Neural progenitor cell (in vitro differentiated cells): ENCODE measurements at places on chromosomes 5 and 9. TPM values are rescaled to one million over a fixed set of nuclear protein-coding genes. Genes with fewer than 3 reads are reported as not detected.

- no peaks in the 10 kb centered on the region for H3K36me3 ChIP-seq
- H3K27me3 ChIP-seq = no peaks in the 10 kb centered on the region
- H3K27ac ChIP-seq = no peak overlapping the region
- H3K4me1 ChIP-seq = no peaks in the 10 kb centered on the region
Measured at GRCh38 chr5:100623719-100624118, 88.5 kb downstream of the FAM174A start.

GRCh38 chr9:120182011-120182410, 398.0 kb downstream of the CDK5RAP2 start:
- H3K27me3 ChIP-seq = no peaks in the 10 kb centered on the region
- H3K36me3 ChIP-seq = no peaks in the 10 kb centered on the region
- peaks cover 7% of the 10 kb centered on the region for H3K4me1 ChIP-seq
- H3K4me3 ChIP-seq = no peak overlapping the region

- no peak overlapping the region for H3K4me3 ChIP-seq
- H3K27ac ChIP-seq = no peak overlapping the region
- no peaks in the 10 kb centered on the region for H3K27me3 ChIP-seq
Measured at GRCh38 chr9:71796100-71796767, 27.9 kb upstream of the CEMIP2 start.

DNA sequence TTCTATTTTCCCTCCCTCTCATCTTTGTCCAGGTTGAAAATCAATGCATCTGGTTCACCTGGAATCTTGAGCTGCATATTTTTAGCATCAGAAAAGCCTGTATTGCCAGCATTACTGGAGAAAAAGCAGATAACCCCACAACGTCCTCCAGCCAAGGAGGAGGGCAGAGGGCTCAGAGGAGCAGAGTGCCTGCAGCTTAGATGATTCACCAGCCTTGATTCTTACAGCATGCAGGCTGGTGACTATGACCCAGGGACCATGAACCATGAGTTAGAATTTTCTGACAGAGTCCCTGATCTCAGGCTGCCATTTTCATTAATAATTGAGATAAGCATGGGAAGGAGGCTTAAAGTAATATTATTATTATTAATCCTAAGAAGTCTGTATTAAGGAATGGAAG, 278.2 kb downstream of the BRINP1 start:
- no peak overlapping the region for H3K4me3 ChIP-seq
- peaks cover 9% of the 10 kb centered on the region for H3K4me1 ChIP-seq
- no peaks in the 10 kb centered on the region for H3K27me3 ChIP-seq
- no peaks in the 10 kb centered on the region for H3K36me3 ChIP-seq
- DNase-seq = no peak

Gene NSA2
- total RNA-seq = 111 and 173 TPM in 2 replicates

Gene EIF4E1B
- total RNA-seq = 0.06 and 0.68 TPM in 2 replicates

- H3K27ac ChIP-seq = no peak overlapping the region
- no peak overlapping the region for H3K4me3 ChIP-seq
Measured at GRCh38 chr9:17799369-17799768, 220.5 kb downstream of the SH3GL2 start.

DNA sequence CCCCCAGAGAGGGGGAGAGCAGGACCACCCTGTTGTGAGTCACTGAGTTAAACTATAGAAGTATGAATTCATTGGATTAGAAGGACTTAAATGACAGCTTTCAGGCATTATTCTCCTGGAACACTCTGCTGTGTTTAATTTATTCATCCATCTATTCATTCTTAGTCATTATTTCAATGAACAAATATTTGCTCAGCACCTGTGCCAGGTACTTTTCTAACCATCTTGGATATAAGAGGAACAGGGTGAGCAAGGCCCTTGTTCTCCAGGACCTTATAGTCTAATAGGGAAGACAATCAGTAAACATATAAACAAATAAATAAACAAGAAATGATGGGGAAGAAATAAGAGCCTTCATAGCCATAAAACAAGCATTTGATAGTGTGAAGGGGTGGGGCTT, 483.9 kb upstream of the BRINP1 start:
- no peak for DNase-seq
- H3K4me3 ChIP-seq = no peak overlapping the region
- H3K27ac ChIP-seq = no peak overlapping the region
- no peaks in the 10 kb centered on the region for H3K27me3 ChIP-seq
- no peaks in the 10 kb centered on the region for H3K4me1 ChIP-seq

- H3K27me3 ChIP-seq = peaks cover 7% of the 10 kb centered on the region
- H3K27ac ChIP-seq = no peak overlapping the region
- no peaks in the 10 kb centered on the region for H3K36me3 ChIP-seq
- H3K4me3 ChIP-seq = no peak overlapping the region
Measured at GRCh38 chr5:148565148-148565547, 89.2 kb downstream of the HTR4 start.

Gene NR5A1
- total RNA-seq = 1.0 and 3.3 TPM in 2 replicates

Gene C8G
- total RNA-seq = not detected in 2 replicates

- H3K27ac ChIP-seq = peak overlapping the region; percentile 95
- no peaks in the 10 kb centered on the region for H3K27me3 ChIP-seq
- H3K36me3 ChIP-seq = peaks cover 7% of the 10 kb centered on the region
- peak overlapping the region; percentile 40 for H3K4me3 ChIP-seq
- peaks cover 59% of the 10 kb centered on the region for H3K4me1 ChIP-seq
Measured at GRCh38 chr9:124399323-124399967, 15.8 kb downstream of the PSMB7 start.

Gene BTNL9
- 0.24 and 0.56 TPM in 2 replicates for total RNA-seq

- H3K36me3 ChIP-seq = peaks cover 6% of the 10 kb centered on the region
- DNase-seq = no peak
- H3K27me3 ChIP-seq = no peaks in the 10 kb centered on the region
- no peak overlapping the region for H3K4me3 ChIP-seq
- no peaks in the 10 kb centered on the region for H3K4me1 ChIP-seq
- H3K27ac ChIP-seq = no peak overlapping the region
Measured at GRCh38 chr9:112809351-112809848, 58.8 kb downstream of the SNX30 start.

DNA sequence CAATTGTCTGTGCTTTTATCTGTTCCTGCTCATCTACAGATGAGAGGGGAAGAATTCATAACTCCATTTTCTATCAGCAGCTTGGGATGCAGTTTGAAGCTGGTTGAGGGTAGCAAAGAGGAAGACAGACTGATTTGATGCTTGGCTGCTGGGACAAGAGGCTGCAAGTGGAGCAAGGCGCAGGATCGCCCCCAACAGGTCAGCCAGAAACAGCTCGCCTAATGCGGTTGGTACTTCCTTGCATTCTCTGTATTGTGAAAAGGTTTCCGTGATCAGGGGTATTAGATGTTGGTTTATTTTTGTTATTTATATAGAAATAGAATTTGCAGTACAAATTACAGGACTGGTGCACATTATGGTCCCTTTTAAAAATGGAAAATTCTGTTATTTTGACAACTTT, 40.6 kb downstream of the ZNF883 start:
- H3K27me3 ChIP-seq = peaks cover 25% of the 10 kb centered on the region
- DNase-seq = peak; percentile 54
- H3K4me3 ChIP-seq = no peak overlapping the region
- H3K27ac ChIP-seq = no peak overlapping the region

Gene STXBP1
- total RNA-seq = 12.0 and 23.1 TPM in 2 replicates

DNA sequence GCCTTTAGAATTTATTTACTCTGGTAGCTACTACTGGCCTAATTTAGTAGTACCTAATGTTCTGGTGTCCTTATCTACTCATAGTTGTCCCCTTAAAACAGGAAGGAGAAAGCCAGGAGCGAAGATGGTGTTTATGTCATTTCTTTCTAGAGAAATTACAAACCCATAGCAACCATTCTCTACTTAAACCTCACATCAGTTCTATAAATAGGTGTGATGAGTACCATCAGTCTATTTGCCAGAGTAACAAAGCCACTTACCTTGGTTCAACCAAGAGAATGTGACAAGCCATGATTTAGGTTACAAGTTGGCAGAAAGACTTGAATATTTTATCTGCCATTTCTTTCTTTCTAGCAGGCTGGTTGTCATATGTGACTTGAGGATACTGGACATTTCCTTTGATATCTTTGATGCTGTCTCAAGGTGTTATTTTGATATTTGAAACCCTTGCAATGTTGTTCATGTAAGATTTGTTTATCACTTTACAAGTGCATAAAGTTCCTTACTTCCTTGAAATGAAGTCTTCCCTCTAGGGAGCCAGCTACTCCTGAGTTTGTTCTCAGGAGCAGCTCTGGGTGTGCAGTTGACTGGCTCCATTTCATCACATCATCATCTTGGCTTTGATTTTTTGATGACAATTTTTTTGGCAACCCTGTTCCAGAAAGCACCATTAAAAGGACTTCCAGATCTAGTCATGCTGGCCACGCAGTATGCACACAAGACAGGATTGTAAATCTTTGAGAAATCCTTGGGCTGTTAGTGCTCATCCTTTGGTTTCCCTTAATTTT, 286.8 kb downstream of the ARHGAP26 start:
- DNase-seq = no peak
- no peak overlapping the region for H3K27ac ChIP-seq
- H3K4me3 ChIP-seq = no peak overlapping the region
- no peaks in the 10 kb centered on the region for H3K27me3 ChIP-seq
- H3K4me1 ChIP-seq = no peaks in the 10 kb centered on the region
- H3K36me3 ChIP-seq = no peaks in the 10 kb centered on the region

DNA sequence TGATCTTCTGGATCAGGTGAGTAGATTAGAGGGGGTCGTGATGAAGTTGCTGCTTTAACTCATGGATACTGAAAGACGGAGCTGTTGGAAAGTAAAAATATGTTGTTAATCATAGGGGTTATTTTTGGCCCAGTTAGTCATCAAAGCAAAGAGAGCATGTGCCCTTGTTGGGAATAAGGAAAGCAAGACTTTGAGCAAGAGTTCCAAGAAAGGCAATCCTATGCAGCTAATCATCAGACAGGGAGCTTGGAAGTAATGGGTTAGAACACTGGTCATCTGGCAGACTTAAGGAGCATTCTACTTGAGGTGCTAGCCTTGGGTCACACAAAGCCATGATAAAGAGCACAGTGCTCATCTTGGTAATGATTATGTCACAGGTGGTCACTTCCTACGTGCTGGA, 18.3 kb downstream of the ASPN start:
- H3K36me3 ChIP-seq = no peaks in the 10 kb centered on the region
- H3K27me3 ChIP-seq = no peaks in the 10 kb centered on the region
- no peak for DNase-seq
- H3K27ac ChIP-seq = no peak overlapping the region

- peaks cover 40% of the 10 kb centered on the region for H3K27me3 ChIP-seq
- peak; percentile 71 for DNase-seq
- H3K36me3 ChIP-seq = no peaks in the 10 kb centered on the region
Measured at GRCh38 chr5:157463621-157464518, 3.9 kb downstream of the NIPAL4 start.
